ENCODE measurements at places on chromosomes 4 and X.

GRCh38 chrX:120309873-120310705, 1.2 kb downstream of the TMEM255A start:
- DNase-seq: peak; percentile 34

GRCh38 chrX:136214551-136214950, 36.6 kb downstream of the MAP7D3 start:
- no peak for DNase-seq

DNA sequence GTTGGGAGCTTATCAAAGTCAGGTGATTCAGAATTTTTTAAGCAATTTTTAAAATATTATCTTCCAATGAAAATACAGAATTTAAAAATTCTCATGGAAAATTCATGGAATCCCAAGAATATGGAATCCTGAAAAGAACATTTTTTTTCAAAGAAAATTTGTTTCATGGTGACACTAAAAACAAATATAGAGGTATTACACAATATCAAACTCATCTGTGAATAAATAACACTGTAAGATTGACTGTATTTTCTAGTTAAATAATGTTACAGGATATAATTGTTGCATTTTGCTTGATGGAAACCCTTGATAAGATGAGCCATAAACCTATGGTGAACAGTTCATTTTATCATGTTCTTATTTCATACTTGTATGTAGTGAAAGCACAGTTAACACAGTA, 11.4 kb downstream of the PRIMPOL start:
- no peak for DNase-seq

- peak; percentile 29 for DNase-seq
These were observed 1.8 kb downstream of the IQSEC2 start for GRCh38 chrX:53279296-53280237.

GRCh38 chrX:132094164-132094563, 33.7 kb downstream of the FRMD7 start:
- no peak for DNase-seq
